Left forelimb (tissue), 1 donor: ENCODE measurements at places on chromosomes 4 and X.

GRCh38 chr4:37653601-37654000, 32.6 kb downstream of the RELL1 start:
- no peak for DNase-seq

- DNase-seq, result no peak
Observed at GRCh38 chrX:103124284-103124683, 31.3 kb upstream of the NXF3 start.

GRCh38 chr4:40613456-40613855, 16.2 kb downstream of the RBM47 start:
- no peak for DNase-seq

GRCh38 chr4:96383349-96383748, 543.5 kb downstream of the PDHA2 start:
- no peak for DNase-seq

DNA sequence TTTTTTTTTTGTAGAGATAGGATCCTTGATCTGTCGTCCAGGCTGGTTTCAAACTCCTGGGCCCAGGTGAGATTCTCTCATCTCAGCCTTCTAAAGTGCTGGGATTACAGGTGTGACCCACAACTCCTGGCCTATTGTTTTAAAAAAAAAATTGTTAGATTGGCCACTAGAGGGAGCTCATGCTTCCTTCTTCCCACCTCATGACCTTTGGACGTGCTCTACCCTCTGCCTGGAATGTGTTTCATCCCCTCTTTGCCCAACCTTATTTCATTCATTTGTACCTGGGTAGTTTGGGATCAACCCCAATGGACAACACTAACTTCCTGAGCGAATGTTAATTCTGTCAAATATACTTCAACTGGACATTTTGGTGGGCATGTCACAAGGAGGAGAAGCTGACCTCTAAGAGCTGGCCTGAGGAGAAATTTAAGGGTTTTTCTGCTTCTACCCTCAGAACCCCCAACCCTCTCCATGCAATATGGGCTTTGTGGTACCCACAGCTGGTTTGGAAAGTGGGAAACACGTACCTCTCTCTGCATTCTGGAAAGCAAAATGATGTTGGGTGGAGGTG, 6.4 kb downstream of the PPEF2 start:
- no peak for DNase-seq

- DNase-seq, result no peak
Observed at GRCh38 chr4:185965426-185966384, 103.3 kb upstream of the TLR3 start.

DNA sequence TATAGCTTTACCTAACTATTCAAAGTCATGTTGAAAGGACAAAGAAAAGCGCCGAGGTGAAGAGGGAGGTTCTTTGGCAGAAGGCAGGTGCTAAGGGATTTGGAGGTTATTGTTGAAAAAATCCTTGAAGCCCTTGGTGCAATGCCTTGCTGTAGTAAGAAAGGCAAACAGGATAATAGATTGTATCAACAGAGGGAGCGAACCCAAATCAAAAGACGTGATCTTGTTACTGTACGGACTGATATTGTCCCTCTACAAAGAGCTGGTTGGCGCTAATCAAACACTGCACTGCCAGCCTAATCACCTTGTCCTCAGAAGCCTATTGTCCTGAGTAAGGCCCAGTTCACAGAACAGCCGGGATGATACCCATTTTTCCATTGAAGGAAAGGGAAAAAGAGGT, 182.9 kb downstream of the ZIC3 start:
- DNase-seq, result no peak

- no peak for DNase-seq
Observed at GRCh38 chrX:989959-990510, 222.4 kb downstream of the CRLF2 start.

DNA sequence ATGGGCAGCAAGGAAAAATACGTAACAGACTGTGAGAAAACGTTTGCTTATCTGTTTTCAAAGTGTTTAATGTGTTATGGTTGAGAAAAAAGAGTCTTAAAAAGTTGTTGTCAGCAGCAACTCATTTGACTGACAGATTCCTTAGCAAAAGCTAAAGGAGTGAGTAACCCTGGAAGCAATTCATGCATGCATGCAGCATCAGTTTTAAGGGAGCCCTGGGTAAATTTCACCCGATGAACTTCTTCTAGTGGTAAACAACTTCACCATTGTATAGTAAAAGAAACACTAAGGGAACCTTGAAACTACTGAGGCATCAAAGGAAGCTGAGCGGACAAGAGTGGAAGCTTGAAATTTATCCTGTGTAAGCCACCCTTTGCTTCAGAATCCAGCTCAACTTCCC, 583.2 kb upstream of the INTU start:
- DNase-seq, result no peak

GRCh38 chr4:172348426-172348825, 535.2 kb downstream of the GALNTL6 start:
- DNase-seq, result no peak

DNA sequence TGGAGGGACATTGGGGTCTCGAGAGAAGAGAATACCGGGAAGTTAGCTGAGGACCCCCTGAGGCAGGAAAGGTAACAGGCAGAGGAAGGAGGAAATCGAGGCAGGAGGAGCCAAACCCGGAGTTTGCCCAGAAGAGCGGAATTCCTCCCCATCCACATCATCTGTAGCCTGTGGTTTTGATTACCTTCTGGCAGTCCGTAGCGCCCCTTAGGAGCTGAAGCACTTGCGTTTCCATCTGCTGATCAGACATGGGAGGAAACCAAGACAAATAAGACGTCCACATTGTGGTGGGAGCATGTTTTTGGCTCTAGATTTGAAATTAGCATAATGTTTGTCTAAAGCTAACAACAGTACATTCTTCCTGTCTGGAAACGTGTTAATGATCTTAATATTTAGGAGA, 26.8 kb upstream of the HMX1 start:
- no peak for DNase-seq

DNA sequence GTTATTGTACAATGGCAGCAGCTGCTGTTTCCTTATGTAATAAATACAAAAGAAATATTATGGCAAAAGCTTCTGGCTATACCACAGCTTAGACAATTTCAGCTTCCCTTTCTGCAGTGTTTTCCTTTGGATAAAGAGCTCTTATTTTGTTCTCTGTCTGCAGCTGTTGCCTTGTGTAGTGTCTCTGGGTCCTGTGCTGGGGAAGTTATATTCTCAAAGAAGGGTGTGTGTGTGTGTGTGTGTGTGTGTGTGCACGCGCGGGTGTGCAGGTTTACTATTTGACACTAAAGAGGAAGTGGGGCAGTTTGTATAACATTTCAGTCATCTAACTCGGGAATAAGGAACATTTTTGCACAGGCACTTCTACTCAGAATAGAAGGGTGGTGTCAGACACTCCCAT, 83.6 kb downstream of the REPS2 start:
- no peak for DNase-seq

- DNase-seq, result no peak
Observed at GRCh38 chr4:67910585-67910905, 26.7 kb upstream of the TMPRSS11D start.

- DNase-seq, result no peak
Observed at GRCh38 chr4:53235547-53235946, 130.3 kb downstream of the SCFD2 start.

DNA sequence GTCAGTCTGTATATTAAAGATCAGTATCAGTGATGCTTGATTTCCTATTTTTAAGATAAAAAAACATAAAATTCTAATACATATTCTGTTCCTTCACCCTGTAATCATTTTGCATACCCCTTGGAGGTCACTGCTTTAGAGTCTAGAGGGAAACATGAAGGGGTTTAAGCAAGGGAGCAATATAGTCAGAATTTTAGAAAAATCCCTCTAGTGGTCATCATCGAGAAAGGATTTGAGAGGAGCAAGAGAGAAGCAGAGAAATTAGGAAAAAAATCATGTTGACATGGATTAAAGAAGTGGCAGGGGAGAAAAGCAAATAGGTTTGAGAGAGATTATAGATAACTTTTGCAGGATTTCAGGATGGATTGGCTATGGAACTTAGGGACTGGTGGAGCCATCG, 11.1 kb downstream of the APEX2 start:
- DNase-seq, result no peak

GRCh38 chrX:108270739-108271396, 167.4 kb downstream of the COL4A6 start:
- no peak for DNase-seq

DNA sequence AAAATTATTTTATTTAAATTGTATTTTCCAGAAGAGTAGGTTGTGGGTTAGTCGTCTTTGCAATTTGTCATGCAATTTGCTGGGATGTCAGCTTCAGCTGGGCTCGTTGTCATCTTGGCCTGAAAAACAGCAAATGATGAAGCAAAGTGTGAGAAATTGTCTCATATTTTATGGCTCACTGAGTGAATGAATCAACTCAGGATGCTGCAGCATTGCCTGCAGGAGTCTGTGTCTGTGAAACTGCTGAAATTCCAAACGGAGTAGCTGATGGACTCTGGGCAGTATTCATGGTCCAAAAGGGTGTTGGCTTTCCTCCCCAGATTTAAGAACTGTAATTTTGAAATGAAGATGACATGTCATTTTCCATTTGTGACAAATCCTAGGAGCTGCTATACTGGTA, 37.2 kb downstream of the CXCL8 start:
- DNase-seq, result no peak

- no peak for DNase-seq
Observed at GRCh38 chrX:19776753-19777152, 110.6 kb downstream of the SH3KBP1 start.

DNA sequence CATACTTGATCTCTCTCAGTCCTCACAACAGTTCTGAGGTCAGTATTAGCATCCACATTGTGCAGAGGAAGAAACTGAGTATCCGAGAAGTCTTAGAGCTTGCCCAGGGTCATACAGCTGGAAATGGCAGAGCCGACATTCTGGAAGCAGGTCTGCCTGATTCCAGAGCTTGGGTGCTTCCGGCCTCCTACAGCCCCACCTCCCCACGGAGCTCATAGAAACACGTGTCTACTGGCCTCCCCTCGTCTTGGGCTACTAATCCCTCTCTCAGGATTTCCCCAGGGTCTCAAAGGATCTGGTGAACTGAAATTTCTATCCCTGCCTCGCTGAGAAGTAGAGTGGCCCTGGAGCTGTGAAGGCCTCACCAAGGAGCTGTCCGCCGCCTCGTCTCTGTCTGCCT, 12.0 kb upstream of the KDM5C start:
- no peak for DNase-seq

DNA sequence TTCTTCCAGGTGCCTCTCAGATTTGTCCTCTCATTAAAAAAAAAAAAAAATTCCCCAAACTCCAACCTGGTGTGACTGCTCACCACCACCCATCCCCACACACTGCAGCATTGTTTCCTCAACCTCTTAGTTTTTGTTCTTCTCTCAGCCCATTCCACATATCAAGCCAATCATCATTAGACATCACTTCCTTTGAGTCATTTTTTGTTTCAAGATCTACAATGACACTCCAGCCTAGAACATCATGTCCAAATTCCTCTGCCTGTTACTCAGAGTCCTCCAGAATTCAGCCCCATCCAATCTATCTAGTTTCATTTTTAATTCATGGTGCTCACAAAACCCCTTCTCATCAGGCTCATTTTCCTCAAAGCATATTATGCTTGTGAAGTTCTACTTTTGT, 262.5 kb upstream of the TEX13A start:
- DNase-seq, result no peak

DNA sequence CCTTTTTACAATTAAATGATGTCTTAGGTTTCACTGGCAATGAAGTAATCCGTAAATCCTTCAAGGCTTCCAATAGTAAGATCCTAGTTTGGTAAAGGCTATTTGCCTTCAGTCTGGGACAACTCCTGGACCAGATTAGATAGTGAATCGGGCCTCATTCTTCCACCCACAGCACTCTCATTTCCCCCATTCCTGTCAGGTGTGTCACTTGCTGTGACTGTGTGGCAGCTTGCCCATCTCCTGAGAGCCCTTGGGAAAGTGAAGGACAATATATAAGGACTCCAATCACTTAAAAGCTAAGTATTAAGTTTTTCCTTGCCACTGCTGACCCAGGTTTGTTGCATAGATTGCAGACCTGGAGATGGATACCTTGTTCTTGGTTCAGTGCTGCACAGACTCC, 3.3 kb upstream of the GASK1B start:
- DNase-seq, result no peak

DNA sequence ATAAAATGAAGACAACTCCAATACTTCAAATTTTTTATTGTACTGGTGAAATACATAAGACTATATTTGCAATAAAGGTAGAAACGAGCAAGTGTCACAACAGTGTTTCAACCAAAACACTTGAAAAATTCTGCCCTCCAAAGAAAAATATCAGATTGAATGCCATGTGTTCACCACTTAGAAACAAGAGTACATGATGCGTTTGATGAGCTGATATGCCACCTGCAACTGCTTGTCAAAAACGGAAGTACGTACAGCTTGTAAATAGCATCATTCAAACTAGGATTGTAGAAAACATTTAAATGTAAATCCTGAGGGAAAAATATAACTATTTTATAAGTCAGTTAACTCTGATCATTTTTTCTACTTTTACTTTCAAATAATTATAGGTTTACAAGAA, 276.1 kb downstream of the ANTXR2 start:
- DNase-seq, result no peak

DNA sequence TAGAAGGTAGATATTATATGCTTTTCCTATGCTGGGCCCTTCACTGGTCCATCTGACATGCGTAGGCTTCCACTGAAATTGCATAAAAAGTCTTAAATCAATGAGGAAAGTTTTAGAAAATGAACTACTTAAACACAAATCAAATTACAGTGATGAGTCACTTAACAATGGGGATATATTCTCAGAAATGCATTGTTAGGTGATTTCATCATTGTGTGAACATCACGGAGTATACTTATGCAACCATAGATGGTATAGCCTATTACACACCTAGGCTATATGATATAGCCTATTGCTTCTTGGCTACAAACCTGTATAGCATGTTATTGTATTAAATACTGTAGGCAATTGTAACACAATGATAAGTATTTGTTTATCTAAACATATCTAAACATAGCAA, 10.3 kb downstream of the STAP1 start:
- DNase-seq, result no peak

DNA sequence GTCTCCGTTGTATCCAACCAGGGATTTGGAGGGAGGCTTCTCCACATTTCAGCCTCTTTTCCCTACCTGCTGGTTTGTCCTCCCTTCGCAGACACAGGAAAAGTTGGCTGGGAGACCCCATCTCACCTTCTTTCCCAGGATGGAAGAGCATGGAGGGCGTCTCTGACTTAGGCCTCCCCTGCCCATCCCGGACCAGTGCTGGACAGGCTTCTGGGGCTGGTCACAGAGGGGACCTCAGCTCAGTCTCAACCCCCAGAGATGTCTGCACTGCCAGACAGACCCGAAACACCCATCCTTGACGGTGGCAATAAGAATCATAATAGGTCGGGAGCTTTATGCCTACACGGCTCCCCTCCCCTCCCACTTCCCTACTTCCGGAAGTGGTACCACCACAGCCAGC, 1.6 kb downstream of the WFS1 start:
- DNase-seq, result no peak

- no peak for DNase-seq
Observed at GRCh38 chr4:185625503-185625902, 90.2 kb upstream of the PDLIM3 start.

DNA sequence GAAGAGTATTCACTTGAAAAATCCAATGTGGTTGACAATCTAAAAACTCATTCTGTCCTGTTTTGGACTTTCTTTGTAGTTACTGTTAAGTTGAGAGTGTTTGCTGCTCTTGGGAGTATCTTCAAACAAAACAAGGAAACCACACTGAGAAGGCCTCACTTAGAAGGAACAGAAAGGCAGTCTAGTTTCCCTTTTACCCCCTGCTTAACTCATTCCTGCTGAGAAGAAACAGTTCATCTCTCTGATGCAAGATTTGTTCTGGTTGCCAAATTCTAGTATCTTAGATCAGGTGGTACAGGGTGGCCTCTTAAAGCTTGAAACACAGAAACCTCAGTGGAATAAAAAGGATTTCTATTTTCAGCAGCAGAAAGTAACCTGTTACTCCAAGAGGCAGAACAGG, 41.4 kb downstream of the GUCY2F start:
- DNase-seq, result no peak
